ENCODE measurements at places on chromosomes 6 and 20. TPM values are rescaled to one million over a fixed set of nuclear protein-coding genes. Genes with fewer than 3 reads are reported as not detected.

Gene NKAIN2
- not detected for polyA plus RNA-seq

Gene RNF144B
- 1.2 TPM for polyA plus RNA-seq

Gene NRN1
- 8.5 TPM for polyA plus RNA-seq

GRCh38 chr6:14783594-14783993 is 462.3 kb upstream of the JARID2 start:
- no peaks in the 10 kb centered on the region for H3K4me1 ChIP-seq
- H3K36me3 ChIP-seq: no peaks in the 10 kb centered on the region
- no peaks in the 10 kb centered on the region for H3K27me3 ChIP-seq
- H3K4me3 ChIP-seq: no peak overlapping the region
- DNase-seq: no peak
- no peak overlapping the region for H3K27ac ChIP-seq

DNA sequence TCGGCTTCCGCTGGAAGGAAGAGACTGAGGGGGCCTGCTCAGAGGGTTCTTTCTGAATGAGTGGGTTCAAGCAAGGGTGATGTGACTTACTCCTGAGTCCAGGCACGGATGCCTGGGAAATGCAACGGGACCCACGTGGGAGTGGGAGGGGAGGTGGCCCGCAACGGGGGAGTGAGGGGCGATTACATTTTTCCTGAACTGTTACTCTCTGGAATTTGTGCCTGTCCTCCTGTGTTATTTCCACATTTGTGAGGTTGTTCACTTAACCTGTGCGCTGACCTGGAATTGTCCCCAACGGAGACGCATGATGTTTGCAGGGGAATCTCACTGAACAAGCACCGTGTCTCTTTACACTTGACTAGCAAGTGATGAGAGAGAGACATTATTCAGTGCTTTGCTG is 209.4 kb downstream of the CDH4 start:
- H3K36me3 ChIP-seq: no peaks in the 10 kb centered on the region
- no peak for DNase-seq
- no peak overlapping the region for H3K4me3 ChIP-seq
- no peak overlapping the region for H3K27ac ChIP-seq
- no peaks in the 10 kb centered on the region for H3K4me1 ChIP-seq
- H3K27me3 ChIP-seq: no peaks in the 10 kb centered on the region

GRCh38 chr6:168374051-168374502 is 54.5 kb upstream of the DACT2 start:
- no peak overlapping the region for H3K27ac ChIP-seq
- no peak overlapping the region for H3K4me3 ChIP-seq
- no peak for DNase-seq
- no peaks in the 10 kb centered on the region for H3K4me1 ChIP-seq
- no peaks in the 10 kb centered on the region for H3K36me3 ChIP-seq
- H3K27me3 ChIP-seq: no peaks in the 10 kb centered on the region

- no peaks in the 10 kb centered on the region for H3K27me3 ChIP-seq
- no peak for DNase-seq
- no peak overlapping the region for H3K27ac ChIP-seq
- H3K4me1 ChIP-seq: peaks cover 8% of the 10 kb centered on the region
Measured at GRCh38 chr6:125989631-125990030, 3.3 kb downstream of the TRMT11 start.

- H3K36me3 ChIP-seq: peaks cover 13% of the 10 kb centered on the region
- H3K4me1 ChIP-seq: peaks cover 11% of the 10 kb centered on the region
- H3K4me3 ChIP-seq: no peak overlapping the region
- DNase-seq: no peak
Measured at GRCh38 chr6:56944661-56945060, 10.2 kb upstream of the BEND6 start.

GRCh38 chr6:84017709-84018452 is 15.7 kb upstream of the MRAP2 start:
- no peak overlapping the region for H3K4me3 ChIP-seq
- peak overlapping the region; percentile 97 for H3K27ac ChIP-seq

DNA sequence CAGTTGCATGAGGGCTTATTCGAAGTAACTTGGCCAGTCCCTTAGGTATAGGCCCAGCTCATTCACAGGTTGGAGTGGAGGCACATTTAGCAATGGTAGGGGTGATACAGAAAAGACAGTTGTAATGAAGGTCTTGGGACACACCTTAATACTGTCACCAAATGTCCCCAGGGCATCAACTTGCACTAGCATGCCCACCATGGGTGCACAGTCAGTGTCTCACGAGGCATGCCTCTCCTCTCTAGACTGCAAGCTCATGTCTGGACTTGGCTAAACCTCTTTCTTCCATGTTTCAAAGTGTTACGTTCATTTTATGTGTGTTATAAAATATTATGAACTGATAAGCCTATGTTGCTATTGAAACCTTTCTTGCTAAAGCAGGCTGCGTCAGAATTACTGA is 124.0 kb upstream of the ECI2 start:
- no peaks in the 10 kb centered on the region for H3K36me3 ChIP-seq
- H3K27me3 ChIP-seq: no peaks in the 10 kb centered on the region
- H3K4me1 ChIP-seq: no peaks in the 10 kb centered on the region
- no peak overlapping the region for H3K4me3 ChIP-seq
- no peak for DNase-seq
